ENCODE measurements at places on chromosomes 11 and 22. TPM values are rescaled to one million over a fixed set of nuclear protein-coding genes. Genes with fewer than 3 reads are reported as not detected.

Gene CACNA1I
- total RNA-seq: not detected

Gene CECR2
- not detected for total RNA-seq

Gene SHISAL1
- total RNA-seq: 9.2 TPM

Gene CBLIF
- total RNA-seq: not detected

Gene OR10V1
- not detected for total RNA-seq

Gene TUBGCP6
- total RNA-seq: 34.0 TPM

Gene DAGLA
- 0.19 TPM for total RNA-seq

Gene ADAMTS8
- total RNA-seq: 0.17 TPM

Gene OR51B2
- total RNA-seq: not detected

Gene CRYBB1
- total RNA-seq: not detected

Gene BANF1
- total RNA-seq: 22.8 TPM

Gene GSTT2
- 1.8 TPM for total RNA-seq

Gene OR51B4
- not detected for total RNA-seq

Gene CD6
- total RNA-seq: not detected

Gene GRM5
- total RNA-seq: not detected

Gene TSGA10IP
- not detected for total RNA-seq
